Fibroblast of the aortic adventitia (primary cell): ENCODE measurements at places on chromosomes 1 and 21. TPM values are rescaled to one million over a fixed set of nuclear protein-coding genes. Genes with fewer than 3 reads are reported as not detected.

LDLRAD1 gene
- not detected in 2 replicates for total RNA-seq

GJA8 gene
- not detected in 2 replicates for total RNA-seq

DNA sequence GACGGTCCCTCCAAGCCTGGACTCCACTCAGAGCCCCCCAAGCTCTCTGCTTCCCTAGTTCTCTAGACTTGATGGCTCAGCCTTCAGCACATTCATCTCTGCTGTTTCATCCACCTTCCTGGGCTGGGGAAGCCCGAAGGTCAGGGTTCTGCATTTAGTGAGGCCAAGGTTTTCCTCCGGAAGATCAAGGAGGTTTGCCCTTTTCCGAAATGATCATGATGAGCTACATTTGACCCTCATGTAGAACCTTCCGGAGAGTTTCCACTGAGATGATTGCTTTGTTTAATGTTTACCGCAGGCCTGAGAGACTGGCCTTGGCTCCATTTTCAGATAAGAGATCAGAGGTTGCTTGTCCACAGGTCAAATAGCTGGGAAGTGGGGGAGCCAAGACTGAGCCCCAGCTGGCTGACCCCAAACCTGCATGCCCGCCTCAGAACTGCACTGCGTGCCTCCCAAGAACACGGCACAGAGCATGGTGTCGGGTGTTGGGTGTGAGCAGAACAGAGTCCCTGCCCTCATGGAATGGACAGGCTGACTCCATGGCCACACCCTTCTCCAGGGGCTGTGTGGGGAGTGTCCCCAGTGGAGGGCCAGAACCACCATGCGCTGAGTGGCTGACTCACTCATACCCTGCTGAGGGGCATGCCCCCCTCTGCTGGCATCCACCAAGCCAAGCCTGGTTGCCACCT is 200.8 kb upstream of the TMEM51 start:
- DNase-seq: no peak

GRCh38 chr1:172140072-172140471 is 280.4 kb upstream of the C1orf105 start:
- DNase-seq: peak; percentile 26

DNA sequence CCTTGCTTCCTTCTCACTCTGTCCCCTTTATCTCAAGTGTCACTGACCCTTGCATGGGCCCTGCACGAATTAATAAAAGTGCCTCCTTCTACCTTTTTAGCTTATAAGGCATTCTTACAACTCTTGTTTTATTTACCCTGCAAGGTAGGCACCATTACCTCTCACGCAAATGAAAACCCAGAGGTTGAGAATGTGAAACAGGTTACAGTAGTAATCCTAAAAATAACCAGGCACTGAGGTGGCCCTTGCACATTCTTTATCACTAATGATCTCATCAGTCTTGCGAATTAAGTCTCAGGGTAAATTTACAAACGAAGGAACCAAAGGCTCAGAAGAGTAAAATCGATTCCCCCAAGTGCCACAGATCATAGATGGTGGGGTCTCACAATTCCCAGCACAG is 3.7 kb downstream of the GLIS1 start:
- DNase-seq: no peak

DNA sequence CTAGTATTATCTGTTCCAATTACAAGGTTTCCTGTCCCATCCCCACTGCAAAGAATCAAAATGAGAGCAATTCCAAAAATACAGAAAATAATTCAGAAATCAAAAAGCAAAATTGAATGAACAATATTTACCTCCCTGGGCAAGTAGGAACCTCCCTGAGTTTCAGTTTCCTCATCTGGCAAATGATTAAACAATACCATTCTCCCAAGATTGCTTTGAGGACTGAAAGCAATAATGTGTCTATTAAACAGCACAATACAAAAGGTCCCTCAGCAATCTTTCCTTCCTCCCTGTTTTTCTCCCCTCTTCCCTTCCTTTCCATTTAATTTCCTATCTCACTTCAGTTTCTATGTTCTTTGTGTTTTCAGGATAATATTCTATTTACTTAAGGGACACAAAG is 171.0 kb downstream of the ZC3H11B start:
- no peak for DNase-seq

ESPN gene
- total RNA-seq: not detected in 2 replicates

- DNase-seq: peak; percentile 86
Measured at GRCh38 chr1:113042285-113043143, 30.5 kb upstream of the LRIG2 start.

TIE1 gene
- 0.81 and 5.2 TPM in 2 replicates for total RNA-seq

DNA sequence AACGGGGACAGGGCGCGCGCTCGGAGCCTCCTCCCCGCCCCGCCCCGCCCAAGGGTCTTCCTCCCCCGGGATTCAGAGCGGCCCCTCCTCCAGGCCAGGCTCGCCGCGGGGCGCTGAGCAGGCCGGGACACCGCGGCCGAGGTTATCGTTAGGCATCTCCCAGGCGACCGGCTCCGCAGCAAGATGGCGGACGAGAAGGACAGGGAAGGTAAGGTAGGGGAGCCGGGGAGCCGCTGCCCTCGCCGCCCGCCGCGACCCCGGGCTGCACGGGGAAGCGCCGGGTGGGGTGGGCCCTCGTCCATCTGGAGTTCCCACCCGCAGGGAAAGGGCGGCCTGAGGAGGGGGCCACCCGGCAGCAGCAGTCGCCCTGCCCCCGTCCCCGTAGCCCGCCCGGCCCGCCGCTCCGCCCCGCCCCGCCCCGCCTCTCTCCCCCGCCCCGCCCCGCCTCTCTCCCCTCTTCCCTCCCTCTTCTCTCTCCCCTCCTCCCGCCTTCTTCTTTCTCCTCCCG is 105.9 kb upstream of the HNRNPU start:
- peak; percentile 67 for DNase-seq

RHOU gene
- 4.2 and 38.3 TPM in 2 replicates for total RNA-seq
